ENCODE measurements at places on chromosomes 5 and 9. TPM values are rescaled to one million over a fixed set of nuclear protein-coding genes. Genes with fewer than 3 reads are reported as not detected.
A peak's percentile ranks its signal among the peaks of the same experiment; 100 is the strongest.

The GNA14 gene
- total RNA-seq = not detected

- DNase-seq = no peak
Observed at GRCh38 chr9:100637787-100638186, 59.9 kb downstream of the CAVIN4 start.

DNA sequence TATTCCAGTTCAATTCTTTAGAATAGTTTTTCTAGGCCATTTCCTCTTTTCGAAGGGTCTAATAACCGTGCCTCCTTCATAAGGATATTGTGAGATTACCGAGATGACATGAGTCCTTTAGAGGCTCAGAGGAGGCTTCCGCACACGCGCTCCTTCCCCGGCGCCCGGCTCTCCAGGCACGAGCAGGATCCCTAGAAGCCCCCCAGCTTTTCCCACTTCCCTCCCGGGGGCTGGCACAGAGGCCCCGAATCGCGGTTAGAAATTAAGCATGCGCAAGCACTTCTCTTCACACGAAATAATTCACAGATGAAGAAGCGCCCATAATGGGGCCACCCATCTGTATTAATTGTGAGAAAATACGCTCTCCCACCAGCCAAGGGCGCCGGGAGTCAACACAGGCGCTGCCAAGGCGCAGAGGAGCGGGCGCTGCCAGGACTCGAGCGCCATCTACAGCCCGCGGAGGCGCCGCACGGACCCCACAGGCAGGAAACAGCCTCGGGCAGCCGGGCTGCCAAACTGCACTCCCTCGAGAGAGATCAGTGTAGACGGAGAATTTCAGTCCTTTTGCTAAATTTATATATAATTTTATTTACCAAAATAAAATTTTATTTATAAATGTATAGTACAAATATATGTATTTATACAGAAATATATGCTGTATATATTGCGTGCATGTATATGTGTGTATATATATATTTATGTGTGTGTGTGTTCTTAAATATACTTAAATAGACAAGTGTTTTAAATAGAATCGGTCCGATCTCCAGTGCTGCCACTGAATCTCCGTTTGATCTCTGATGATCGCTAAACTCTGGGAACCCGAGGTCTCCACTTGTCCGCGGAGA, 258.1 kb upstream of the NFIL3 start:
- DNase-seq = peak; percentile 82

DNA sequence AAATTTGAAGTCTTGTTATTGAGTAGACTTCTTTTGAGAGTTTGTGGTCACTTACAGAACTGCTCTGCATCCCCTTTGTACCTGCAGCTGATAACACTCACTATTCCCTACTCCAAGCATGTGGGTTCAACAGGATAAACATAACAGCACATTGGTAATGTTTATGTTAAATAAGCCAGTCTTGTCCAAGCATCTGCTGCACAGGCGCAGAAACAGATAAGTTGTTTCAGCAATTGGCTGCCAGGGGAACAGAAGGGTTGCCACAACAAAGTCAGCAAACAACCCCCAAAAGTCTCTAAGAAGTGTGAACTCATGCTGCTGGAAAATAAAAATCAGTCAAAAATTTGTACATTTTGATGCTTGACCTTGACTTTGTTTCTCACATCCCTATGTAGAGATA, 174.6 kb downstream of the GDNF start:
- DNase-seq = no peak

- DNase-seq = no peak
Observed at GRCh38 chr9:16771356-16771755, 99.1 kb downstream of the BNC2 start.

DNA sequence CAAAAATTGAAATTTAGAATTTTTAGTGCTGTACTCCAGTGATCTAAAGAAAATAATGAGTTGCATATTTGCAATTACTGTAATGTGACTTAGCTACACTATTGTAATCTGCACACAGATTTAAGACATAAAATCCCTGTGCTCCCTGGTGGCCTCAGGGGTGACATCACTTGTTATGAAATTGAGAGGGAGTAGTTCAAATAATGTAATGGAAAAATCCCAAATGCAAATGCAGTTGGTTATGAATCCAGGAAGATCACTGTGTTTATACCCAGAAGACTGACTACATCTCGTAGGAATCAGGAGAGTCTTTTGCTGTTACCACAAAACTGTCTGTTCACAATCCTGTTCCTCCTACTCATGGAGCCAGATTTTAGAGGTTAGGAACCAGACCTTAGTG, 178.7 kb upstream of the FBXL17 start:
- DNase-seq = no peak

The TLE1 gene
- total RNA-seq = 0.22 TPM

GRCh38 chr5:8585230-8586018, 716.5 kb downstream of the MTRR start:
- no peak for DNase-seq

The C1QTNF2 gene
- not detected for total RNA-seq

DNA sequence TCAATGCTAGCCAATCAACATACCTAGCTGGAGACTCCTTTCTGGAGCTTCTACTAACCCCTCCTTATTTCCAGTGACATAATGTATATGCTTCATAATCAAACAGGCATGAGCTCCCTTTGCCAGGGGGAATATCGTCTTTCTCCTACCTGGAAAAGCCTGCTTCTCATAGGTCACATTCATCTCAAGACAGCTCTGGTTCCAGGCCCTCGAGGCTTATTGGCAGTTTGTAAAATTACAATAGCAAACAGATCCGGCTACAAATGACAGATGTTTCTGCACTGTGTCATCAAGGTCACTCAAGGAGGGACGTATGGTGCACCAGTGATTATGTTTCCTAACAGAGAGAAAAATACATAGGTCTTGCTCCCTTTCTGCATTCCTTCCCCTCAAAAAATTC, 140.0 kb downstream of the SAXO1 start:
- no peak for DNase-seq

DNA sequence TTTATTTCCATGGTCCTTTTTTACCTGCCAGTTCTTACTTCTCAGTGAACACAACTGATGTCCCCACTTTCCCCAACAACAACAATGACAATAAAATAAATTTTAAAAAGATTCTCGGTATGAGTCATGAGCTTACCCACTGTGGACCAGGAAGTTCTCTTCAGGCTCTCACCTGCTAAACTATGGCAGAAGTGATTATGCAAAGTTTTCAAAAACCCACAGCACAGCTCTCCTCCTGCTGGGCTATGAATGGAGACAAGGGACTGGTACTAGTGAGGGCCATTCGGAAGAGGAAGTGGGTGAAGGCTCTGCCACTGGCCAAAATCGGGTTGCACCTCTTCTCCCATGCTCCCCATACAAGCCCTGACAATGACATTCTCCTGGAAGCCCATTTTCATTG, 429.4 kb downstream of the PIK3R1 start:
- DNase-seq = no peak
